ENCODE measurements at places on chromosomes 1 and 21.

DNA sequence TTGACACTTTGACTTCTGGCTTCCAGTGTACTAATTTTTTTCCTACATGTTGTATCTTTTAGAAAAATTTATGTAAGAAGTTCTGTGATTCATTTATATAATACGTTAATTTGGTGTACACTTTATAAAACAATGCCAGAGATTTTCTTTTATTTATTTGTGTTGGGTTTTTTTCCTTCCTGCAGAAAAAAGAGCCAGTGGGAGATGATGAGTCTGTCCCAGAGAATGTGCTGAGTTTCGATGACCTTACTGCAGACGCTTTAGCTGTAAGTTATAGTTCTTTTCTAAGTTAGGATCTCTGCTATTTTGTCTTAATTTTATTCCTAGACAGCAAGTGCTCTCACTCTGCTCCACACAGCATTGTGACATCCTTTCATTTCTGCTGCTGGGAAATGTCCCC, 14.4 kb downstream of the SARS1 start:
- DNase-seq = no peak

DNA sequence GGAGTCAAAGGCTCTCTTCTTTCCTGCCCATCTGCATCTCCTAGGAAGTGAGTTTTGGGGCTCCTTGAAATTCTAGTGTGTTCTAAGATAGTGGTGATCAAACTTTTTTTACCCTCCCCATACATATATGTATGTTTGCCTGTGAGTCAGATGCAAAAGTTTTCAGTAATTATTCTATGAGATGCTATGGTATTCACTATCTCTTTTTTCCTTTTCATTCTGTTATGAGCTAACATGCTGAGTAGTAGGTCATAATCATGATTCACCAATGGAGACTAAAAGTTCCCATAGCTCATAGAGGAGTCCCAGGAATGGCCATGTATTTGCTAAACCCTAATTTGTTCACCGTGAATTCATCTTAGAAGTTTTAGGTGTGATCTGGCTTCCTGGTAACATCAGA, 135.6 kb downstream of the GPR52 start:
- DNase-seq = no peak

DNA sequence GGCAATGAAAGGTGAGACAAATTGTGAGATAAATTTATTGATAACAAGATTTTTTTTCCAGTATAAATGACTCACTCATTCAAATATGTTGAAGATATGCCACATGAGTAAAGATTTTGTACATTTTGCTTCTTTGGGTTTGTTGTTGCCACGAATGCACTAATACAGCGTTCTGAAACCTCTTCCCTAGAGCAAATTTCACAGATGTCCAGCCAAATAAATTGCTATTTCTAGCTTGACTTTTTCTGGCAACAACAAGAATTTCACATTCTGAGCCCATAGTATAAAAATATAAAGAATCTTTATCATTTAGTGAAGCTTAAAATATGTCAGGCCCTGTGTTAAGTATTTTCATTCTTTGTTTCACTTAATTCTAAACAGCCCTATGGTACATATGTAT, 114.5 kb upstream of the COL24A1 start:
- DNase-seq = no peak

DNA sequence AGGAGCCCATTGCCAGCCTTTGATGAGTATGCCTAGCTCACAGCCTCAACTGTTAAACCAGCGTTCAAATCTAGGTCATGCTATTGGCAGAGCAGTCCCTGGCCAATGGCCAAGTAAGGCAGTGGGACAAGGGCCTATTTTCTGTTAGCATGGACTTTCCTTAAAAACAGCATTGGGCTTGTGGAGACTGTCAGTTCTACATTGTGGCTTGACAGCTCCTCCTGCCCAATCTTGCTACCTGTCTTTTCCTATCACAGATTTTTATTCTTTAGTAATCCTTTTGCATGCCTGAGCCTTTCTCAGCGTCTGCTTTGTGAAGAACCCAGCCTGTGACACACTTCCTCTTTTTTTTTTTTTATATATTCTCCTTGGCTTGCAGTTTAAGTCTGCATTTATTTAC, 56.4 kb downstream of the DIP2A start:
- no peak for DNase-seq
